LoVo (cell line): ENCODE measurements at places on chromosomes 2 and 18.

- DNase-seq, result no peak
Observed at GRCh38 chr2:80786584-80786983, 482.0 kb upstream of the LRRTM1 start.

DNA sequence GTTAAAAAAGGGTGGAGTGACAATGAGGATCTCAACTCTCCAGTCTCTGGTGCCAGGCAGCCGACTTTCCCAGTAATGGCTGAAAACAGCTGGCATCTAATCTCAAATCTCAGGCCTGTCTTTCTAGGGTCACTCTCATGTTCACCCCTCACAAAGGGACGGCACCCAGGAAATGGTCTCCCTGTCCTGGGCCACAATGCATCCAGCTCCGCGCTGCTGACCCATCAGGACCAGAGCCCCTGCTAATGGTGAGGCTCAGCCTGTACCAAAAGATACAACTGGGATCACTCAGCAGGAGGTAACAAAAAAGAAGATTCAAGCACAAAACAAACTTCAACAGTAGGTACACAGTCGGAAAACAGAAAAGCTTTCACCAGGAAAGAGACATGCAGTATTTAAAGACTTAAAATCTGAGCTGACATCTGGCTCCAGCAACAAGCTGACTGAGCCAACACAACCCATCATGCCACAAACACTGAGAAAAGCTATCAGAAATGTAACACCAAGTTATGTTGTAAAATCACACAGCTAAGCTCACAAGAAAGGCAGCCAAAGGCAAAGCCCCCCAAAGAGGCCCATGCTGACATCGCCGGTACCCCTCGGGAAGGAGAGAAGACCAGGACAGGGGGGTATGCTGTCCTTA lies 13.6 kb upstream of the KIDINS220 start:
- DNase-seq, result no peak

- DNase-seq, result no peak
Observed at GRCh38 chr2:9654452-9655100, 23.8 kb upstream of the YWHAQ start.

DNA sequence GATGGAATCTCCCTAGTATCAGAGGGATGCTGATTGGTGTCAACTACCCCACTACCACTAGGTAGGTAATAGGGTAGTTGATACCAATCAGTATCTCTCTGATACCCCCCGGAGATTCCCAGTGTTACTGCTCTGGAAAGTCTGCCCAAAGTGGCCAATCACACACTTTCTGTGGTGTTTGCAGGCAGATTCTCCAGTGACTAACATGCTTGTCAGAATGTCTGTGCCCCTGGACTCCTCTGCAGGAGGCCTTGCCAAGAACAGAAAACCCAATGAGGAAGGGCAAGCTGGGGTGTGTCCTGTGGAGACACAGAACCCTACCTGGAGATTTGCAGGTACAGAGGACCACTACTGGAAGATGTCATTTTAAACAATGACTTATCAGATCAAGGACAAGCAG lies 135.1 kb downstream of the RIT2 start:
- no peak for DNase-seq

DNA sequence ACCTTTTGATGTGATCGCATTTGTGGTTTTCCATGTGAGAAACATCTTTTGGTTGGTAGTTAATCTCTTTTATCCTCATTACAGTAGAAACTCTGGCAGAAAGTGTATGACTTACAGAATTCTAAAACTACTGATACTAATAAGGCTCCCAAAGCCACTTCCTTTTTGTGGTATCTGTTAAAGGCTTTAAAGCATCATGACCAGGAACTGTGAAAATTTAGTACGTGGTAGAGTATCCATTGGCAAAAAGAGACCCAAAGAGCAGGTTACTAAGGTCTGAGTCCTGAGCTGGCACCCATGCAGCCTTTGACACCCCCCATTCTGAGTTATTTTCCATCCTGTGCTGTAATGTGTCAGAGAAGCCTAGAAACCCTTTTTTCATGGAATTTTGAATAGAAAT lies 94.5 kb downstream of the DPP4 start:
- DNase-seq, result no peak

DNA sequence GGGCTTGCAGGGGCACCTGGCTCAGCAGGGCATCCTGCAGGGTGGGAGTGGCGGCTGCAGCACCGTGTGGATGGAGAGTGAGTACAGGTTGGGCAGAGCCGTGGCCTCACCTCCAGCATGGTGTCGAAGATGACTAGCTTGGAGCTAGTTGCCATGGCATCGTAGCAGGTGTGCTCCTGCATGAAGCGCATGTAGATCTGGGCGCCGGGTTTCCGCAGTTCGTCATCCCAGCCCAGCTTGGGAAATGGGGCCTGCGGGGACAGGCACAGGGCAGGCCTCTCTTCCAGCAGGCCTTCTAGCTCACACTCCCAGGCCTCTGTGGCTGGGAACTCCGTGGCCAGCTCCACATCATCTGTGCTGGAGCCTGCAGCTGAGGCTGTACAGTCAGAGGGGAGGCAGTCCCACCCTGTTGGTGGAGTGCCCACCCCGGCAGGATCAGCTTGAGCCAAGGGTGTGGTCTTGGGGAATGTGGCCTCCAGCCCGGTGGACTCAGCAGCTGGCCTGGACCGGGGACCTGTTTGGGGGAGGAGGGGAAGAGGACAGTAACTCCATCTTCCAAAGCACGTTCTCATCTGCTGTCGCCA lies 1.6 kb downstream of the PRKAG3 start:
- no peak for DNase-seq
